GM12878 (cell line): ENCODE measurements at places on chromosomes 16 and 17.

DNA sequence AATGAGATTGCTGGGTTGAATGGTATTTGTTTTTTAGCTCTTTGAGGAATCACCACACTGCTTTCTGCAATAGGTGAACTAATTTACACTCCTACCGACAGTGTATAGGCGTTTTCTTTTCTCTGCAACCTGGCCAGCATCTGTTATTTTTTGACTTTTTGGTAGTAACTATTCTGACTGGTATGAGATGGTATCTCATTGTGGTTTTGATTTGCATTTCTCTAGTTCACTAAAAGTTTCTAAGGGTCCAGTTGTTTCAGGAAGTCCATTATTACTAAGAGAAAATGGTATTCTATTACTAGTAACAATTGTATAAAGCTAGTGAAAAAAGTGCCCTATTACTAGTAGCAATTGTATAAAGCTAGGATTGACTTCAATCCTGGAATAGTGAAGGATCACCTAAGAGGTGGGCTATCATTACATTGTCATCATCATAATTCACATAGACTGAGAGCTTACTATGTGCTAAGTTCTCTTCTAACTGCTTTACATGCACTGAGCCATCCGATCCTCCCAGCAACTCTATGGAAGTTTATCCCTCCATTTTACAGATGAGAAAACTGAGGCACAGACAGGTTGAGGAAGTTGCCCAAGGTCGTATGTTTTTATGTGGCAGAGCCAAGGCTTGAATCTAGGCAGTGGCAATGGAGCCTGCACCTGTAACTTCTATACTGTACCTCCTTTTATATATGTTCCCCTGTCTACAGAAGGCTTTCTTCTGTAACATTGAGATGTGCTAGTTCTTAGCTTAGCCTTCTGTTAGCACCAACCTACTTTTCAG lies 13.4 kb upstream of the SMIM36 start:
- DNase-seq: no peak

DNA sequence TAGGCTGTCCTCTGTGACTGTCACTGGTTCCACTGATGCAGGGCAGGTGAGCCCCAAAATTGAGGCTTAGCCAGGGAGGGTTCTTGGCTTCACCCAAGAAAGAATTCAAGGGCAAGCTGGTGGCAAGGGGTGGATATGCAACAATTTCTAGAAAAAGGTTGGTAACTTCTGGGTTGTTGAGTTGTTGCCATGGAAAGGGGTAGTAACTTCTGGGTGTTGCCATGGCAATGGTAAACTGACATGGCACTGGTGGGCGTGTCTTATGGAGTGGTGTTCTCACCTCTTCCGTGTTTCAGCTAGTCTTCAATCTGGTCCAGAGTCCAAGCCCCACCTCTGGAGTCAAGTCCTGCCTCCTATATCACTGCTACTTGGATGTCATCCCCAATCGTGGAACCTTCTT lies 9.5 kb upstream of the GUCY2D start:
- DNase-seq: no peak

DNA sequence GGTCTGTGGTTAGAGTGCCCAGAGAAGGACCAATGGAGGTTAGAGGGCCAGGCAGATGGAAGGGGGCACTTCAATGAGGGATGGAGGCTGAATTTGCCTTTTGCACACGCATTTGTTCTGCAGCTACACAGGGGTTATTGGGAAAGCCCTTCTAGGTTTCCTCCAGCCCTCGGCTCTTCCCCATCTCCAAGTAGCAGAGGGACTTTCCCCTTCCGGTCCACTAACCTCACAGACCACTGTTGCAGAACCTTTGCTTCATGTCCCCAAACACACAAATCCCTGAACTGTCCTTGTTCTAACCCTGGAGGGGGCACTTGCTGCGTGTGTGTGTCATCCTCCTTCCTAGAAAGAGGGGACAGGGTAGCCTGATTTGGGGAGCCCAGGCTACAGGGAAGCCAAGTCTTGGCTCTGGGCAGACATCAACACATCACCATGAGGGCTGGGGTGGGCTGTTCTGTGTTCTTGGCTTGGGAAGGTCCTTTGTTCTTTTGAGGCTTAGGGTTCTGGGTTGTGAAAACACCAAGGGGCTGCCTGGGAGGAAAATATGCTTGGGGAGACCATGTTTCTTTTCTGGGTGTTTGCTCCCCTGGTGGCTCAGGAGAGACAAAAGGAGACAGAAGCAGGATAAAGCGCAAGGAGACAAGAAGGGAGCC lies 7.3 kb upstream of the NR1D1 start:
- no peak for DNase-seq

DNA sequence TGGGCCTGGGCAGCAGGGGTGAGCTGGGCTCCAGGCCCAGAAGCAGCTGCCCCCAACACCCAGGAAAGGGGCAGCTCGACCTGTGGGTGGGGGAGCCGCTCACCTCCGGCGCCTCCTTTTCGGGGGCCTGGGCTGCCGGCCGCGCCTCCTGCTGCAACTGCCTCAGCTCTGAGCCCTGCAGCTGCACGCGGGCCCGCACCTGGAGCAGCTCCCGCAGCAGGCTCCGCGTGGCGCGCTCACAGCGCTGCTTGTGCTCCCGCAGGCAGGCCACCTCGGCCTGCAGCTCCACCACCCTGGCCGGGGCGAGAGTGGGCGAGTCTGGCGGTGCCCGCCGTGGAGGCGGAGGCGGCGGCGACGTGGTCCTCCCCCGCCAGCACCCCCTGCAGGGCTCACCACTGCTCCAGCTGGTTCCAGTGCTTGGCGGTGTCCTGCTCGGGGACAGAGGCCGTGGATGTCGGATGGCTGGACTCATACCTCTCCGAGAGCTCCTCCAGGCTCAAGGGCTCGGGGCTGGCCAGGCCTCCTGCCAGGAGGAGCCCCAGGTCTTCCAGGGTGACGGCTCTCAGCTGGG lies 868 bp downstream of the CCDC154 start:
- DNase-seq: no peak

- DNase-seq: no peak
These were observed 6.1 kb upstream of the TSPOAP1 start for GRCh38 chr17:58334661-58335060.

GRCh38 chr16:9820476-9821246 lies 361.6 kb downstream of the GRIN2A start:
- DNase-seq: no peak

- no peak for DNase-seq
These were observed 17.3 kb downstream of the RABEP1 start for GRCh38 chr17:5299383-5299782.

GRCh38 chr17:77872199-77872598 lies 86.3 kb upstream of the TNRC6C start:
- DNase-seq: no peak

DNA sequence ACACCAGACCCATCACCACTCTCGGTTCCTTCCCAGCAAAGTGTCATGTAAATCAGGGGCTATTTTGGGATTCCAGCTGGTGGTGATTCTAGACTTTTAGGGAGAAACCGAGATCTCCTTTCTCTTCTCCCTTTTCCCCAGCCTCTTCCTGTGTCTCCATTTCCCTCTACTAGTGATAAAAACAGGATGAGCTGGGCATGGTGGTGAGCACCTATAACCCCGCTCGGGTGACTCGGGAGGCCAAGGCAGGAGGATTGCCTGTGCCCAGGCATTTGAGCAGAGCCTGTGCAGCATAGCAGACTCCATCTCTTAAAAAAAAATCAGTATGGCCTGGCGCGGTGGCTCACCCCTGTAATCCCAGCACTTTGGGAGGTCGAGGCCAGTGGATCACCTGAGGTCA lies 6.1 kb downstream of the TBX21 start:
- no peak for DNase-seq

DNA sequence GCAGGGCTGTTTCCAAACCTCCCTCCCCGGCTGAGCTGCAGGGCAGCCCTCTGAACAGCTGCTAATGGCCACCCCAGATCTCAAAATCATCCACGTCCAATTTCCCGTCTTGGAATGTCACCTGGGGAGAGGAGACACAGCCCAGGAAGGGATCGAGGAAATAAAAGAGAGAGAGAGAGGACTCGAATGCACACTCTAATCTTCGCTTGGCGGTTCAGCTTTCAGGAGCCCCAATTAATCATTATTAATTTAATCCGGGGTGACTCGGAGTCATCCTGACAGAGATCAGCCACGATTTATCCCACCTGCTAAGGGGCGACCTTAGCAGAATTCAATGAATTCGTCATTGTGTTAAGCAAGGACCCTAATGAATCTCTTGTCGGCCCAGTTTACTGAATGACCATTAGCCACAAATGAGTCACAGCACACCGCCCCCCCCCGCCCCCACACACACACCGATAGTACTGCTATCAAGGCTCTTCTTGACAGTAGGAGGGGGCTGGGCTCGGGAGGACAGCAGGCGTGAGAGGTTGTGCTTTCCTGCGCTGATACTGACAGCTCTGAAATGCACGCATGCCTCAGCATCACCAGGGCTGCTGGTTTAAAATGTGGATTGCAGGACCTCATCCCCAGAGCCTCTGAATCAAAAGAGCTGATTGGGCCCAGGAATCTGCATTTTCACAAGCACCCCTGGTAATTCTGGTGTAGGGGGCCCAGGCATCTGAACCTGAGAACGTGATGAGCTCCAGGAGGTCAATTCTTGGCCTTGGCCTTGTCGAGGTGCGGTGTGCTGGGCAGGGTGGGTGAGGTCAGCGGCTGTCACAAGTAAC lies 190.0 kb upstream of the CIBAR2 start:
- no peak for DNase-seq

- no peak for DNase-seq
These were observed 78.1 kb upstream of the ZFHX3 start for GRCh38 chr16:73125850-73126524.

GRCh38 chr17:31931756-31932155 lies 5.1 kb upstream of the SUZ12 start:
- DNase-seq: no peak

DNA sequence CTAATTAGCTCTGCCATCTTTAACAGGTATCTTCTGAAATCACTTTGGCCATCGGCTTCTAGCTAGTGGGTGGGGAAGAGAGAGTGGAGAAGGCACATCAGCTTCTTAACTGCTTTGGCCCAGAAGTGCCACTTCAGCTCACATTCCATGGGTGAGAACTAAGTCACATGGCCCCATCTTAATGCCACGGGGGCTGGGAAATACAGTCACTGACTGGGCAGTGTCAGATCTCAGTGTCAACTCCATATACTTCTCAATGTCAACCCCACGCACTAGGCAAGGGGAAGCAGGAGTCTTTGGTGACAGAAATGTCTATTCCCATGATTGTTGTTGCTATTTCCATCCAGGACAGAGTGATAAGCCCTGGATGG lies 29.4 kb downstream of the CCR7 start:
- no peak for DNase-seq

GRCh38 chr17:260944-261343 lies 79.5 kb upstream of the DOC2B start:
- no peak for DNase-seq
